ENCODE measurements at places on chromosomes 13 and 19. TPM values are rescaled to one million over a fixed set of nuclear protein-coding genes. Genes with fewer than 3 reads are reported as not detected.

GRCh38 chr19:7153022-7153421 is 83.5 kb downstream of the ZNF557 start:
- DNase-seq, result no peak

Gene ZNF417
- 15.2 TPM for total RNA-seq

- no peak for DNase-seq
These were observed 489.1 kb downstream of the DIAPH3 start for GRCh38 chr13:59674616-59675015.

Gene FBXO17
- 17.9 TPM for total RNA-seq

GRCh38 chr19:17754634-17755442 is 3.6 kb downstream of the FCHO1 start:
- no peak for DNase-seq
